ENCODE measurements at places on chromosomes 16 and 17. TPM values are rescaled to one million over a fixed set of nuclear protein-coding genes. Genes with fewer than 3 reads are reported as not detected.

GRCh38 chr17:64171041-64171440 lies 41.1 kb upstream of the ERN1 start:
- DNase-seq: no peak
- H3K36me3 ChIP-seq: no peaks in the 10 kb centered on the region
- no peaks in the 10 kb centered on the region for H3K27me3 ChIP-seq
- H3K4me3 ChIP-seq: no peak overlapping the region

DNA sequence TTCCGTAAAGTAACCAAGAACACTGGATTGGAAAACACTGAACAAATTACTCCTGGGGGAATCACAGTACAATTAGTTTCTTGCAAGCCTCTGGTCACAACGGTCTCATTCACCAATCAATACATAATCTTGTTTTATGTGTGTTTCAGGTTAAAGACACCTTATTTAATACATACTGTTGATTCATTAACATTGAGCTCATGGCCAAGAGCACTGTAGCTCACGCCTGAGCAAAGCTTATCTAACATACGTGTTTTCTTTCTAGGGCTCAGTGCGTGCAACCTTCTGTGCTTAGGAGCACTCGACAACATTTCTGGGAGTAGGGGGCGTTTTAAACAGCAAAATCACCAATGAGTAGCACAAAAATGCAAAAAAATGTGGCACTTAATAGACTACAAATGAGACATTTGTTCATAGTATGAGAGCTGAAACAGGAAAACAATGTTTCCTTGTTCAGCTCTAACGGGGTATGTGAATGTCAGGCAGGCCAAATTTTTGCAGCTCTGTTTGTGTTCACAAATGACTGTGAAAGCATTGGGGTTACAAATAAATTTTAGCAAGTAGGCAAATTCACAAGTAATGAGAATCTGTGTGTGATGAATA lies 206.2 kb downstream of the CNTNAP4 start:
- no peaks in the 10 kb centered on the region for H3K36me3 ChIP-seq
- no peak overlapping the region for H3K27ac ChIP-seq
- no peaks in the 10 kb centered on the region for H3K27me3 ChIP-seq
- no peak overlapping the region for H3K4me3 ChIP-seq

GRCh38 chr17:33234930-33235685 lies 58.0 kb downstream of the ASIC2 start:
- DNase-seq: no peak
- no peaks in the 10 kb centered on the region for H3K27me3 ChIP-seq
- H3K4me1 ChIP-seq: no peaks in the 10 kb centered on the region
- H3K4me3 ChIP-seq: no peak overlapping the region

DNA sequence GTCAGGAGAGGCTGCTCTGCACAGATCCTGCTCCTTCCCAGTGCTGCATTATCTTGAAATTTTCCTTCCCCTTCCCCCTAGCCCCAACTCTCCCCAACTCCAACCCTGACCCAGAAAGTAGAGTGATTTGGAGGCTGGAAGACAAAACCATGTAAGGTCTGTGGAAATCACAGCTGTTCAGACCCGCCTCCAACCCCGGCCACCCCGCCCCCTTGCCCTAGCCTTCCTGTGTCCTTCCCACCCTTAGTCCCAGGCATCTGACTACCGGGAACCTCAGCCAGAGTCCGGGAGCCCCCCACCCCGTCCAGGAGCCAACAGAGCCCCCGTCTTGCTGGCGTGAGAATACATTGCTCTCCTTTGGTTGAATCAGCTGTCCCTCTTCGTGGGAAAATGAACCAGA lies at the start of gene AOC3:
Gene AOC3 (plus strand): TSS at position 246 of the 400 bp plus-strand sequence. CDS start 145 bp downstream, at position 391.
- no peak within 1 kb of the TSS for H3K27ac ChIP-seq
- no peaks in the 10 kb centered on the region for H3K4me1 ChIP-seq
- no peaks in the 10 kb centered on the region for H3K36me3 ChIP-seq
- no peak within 1 kb of the TSS for H3K4me3 ChIP-seq

GRCh38 chr17:77061669-77062068 lies 79.1 kb upstream of the SEC14L1 start:
- H3K36me3 ChIP-seq: no peaks in the 10 kb centered on the region
- H3K4me3 ChIP-seq: no peak overlapping the region
- H3K4me1 ChIP-seq: peaks cover 1% of the 10 kb centered on the region
- no peaks in the 10 kb centered on the region for H3K27me3 ChIP-seq
- H3K27ac ChIP-seq: no peak overlapping the region
- DNase-seq: no peak

DNA sequence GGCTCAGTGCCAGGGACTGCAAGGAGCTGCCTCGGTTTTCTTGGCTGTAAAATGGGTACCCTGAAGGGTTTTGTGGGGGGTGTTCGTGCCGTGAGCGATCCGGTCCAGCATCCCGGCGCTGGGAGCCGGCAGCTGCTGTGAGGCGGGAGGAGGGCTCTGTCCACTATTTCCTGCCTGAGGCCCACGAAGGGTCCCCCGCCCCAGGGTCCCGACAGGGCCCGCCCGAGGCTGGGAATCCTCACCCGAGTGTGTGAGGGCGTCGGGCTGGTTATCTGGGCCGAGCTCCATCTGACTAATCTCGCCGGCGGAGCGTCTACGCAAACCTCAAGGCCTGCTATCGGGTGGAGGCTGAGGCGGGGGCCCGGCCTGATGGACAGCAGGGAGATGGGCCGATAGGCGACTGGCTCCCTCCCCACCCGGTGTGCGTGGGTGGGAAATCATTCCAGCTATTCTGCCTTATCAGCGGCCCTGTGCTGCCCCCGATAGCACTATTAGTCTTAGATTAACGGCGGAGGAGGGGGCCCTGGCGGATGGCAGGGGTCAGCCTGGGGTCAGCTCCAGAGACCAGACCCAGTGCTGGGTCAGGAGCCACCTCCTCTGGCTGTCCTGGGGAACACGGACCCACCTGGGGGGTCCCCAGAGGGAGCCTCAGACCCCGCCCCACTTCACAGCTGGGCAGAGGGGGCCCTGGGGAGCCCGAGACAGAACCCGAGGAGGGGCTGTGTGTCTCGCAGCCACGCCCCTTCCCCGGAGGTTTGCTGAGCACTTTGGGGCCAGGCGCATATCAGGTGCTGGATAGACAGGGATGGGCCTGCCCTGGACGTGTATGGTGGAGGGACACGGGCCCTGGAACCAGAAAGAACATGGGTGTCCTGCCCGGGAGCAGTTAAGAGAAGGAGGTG lies 44.7 kb downstream of the ZFPM1 start:
- DNase-seq: no peak
- H3K27ac ChIP-seq: peak overlapping the region; percentile 88
- no peaks in the 10 kb centered on the region for H3K27me3 ChIP-seq
- H3K4me1 ChIP-seq: peaks cover 5% of the 10 kb centered on the region

The OTOP2 gene
- polyA plus RNA-seq: 0.39 TPM

DNA sequence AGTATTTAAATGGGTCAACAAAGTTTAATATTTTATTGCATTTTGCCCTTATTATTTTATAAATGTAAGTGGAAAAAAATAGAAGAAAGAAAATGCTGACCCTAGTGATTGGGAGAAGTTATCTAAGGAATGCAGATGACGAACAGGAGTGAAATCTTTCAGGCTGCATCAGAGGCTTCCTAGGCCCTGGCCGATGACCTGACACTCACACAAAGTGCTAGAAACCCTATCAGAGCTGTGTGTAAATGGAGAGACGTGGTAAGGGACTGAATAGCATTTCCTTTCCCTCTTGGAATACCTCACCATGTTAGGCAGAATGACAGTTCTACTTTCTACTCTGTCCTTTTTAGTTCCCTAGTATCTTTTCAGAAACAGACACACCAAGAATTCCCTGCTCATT lies 44.9 kb upstream of the CNEP1R1 start:
- no peaks in the 10 kb centered on the region for H3K27me3 ChIP-seq
- H3K4me3 ChIP-seq: no peak overlapping the region
- no peak for DNase-seq
- no peaks in the 10 kb centered on the region for H3K36me3 ChIP-seq
- no peaks in the 10 kb centered on the region for H3K4me1 ChIP-seq

- H3K4me3 ChIP-seq: peak overlapping the region; percentile 92
- peaks cover 15% of the 10 kb centered on the region for H3K4me1 ChIP-seq
- peak overlapping the region; percentile 99 for H3K27ac ChIP-seq
These were observed 813 bp upstream of the THAP11 start for GRCh38 chr16:67841198-67841815.

The NMRAL1 gene
- polyA plus RNA-seq: 53.9 TPM

- no peak overlapping the region for H3K4me3 ChIP-seq
- no peak for DNase-seq
- no peaks in the 10 kb centered on the region for H3K36me3 ChIP-seq
- peaks cover 61% of the 10 kb centered on the region for H3K4me1 ChIP-seq
These were observed 119.9 kb downstream of the CMIP start for GRCh38 chr16:81564421-81564911.

- DNase-seq: no peak
- no peak overlapping the region for H3K4me3 ChIP-seq
- H3K4me1 ChIP-seq: peaks cover 4% of the 10 kb centered on the region
- no peaks in the 10 kb centered on the region for H3K27me3 ChIP-seq
- H3K36me3 ChIP-seq: peaks cover 12% of the 10 kb centered on the region
These were observed 1.4 kb downstream of the JMJD8 start for GRCh38 chr16:682493-683395.

The IL34 gene
- polyA plus RNA-seq: 6.5 TPM

DNA sequence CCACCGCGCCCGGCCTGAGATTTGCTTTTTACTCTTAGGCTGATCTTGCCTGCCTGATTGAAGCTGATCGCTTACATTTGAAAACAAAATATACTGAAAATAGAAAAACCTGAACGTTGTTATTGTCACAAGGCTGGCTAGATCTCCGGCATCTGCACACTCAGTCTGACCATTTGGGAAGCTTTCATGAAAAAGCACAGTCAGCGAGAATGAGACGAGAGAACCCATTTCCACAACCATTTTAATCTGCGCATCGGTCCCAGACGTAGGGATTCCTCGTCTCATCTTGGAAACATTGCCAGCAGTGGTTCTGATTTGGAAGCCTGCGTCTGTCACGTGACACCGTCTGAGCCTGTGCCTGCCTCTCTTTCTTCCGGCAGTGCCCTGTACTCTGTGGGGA lies 20.9 kb downstream of the SPG7 start:
- H3K36me3 ChIP-seq: peaks cover 32% of the 10 kb centered on the region
- DNase-seq: no peak
- no peaks in the 10 kb centered on the region for H3K4me1 ChIP-seq
- H3K27ac ChIP-seq: no peak overlapping the region
- no peaks in the 10 kb centered on the region for H3K27me3 ChIP-seq
- H3K4me3 ChIP-seq: no peak overlapping the region

DNA sequence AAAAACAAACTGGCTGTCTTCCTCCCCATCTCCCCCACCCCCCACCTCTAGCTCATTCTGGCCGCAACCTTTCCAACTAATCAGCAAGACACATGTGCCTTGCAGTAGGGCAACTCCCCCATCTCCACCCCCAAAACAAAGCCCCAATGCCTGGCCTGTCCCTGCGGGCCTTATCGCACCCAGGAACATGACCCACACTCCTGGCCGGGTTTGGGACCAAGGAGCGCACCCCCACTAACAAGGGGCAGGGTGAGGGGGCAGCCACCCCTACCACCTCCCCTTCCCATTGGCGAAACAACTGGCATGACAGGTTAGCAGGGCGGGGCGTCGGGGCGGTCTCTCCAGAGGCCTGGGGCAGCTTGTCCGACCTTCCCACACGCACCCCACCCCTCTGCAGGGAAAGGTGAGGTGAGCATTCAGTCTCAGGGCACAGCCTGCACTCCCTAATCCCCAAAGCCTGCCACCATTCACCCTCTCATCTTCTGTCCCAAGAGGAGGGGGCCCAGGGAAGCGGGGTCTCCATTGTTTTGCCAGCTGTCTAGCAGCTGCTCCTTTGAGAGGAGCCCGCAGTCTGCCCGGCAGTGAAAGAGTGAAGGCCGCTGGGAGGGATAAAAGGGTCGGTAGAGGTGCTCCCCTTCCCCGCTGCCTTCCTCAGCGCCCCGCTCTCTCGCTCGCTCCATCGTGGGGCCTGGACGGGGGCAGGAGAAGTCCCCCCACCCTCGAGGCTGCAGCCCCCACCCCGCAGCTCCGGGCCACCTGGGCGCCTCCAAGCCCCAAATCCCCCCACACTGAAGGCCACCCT lies 765 bp downstream of the MYO18A start:
- no peaks in the 10 kb centered on the region for H3K27me3 ChIP-seq
- H3K36me3 ChIP-seq: no peaks in the 10 kb centered on the region
- peak; percentile 90 for DNase-seq

- H3K4me1 ChIP-seq: no peaks in the 10 kb centered on the region
- no peaks in the 10 kb centered on the region for H3K36me3 ChIP-seq
- no peaks in the 10 kb centered on the region for H3K27me3 ChIP-seq
- DNase-seq: no peak
These were observed 124.6 kb downstream of the TOX3 start for GRCh38 chr16:52422307-52422706.

- no peaks in the 10 kb centered on the region for H3K4me1 ChIP-seq
- peaks cover 19% of the 10 kb centered on the region for H3K27me3 ChIP-seq
- peak; percentile 81 for DNase-seq
- no peak overlapping the region for H3K27ac ChIP-seq
These were observed 4.8 kb downstream of the SRCIN1 start for GRCh38 chr17:38600906-38601305.

The DPEP1 gene
- polyA plus RNA-seq: 319 TPM

The FOXF1 gene
- polyA plus RNA-seq: not detected

DNA sequence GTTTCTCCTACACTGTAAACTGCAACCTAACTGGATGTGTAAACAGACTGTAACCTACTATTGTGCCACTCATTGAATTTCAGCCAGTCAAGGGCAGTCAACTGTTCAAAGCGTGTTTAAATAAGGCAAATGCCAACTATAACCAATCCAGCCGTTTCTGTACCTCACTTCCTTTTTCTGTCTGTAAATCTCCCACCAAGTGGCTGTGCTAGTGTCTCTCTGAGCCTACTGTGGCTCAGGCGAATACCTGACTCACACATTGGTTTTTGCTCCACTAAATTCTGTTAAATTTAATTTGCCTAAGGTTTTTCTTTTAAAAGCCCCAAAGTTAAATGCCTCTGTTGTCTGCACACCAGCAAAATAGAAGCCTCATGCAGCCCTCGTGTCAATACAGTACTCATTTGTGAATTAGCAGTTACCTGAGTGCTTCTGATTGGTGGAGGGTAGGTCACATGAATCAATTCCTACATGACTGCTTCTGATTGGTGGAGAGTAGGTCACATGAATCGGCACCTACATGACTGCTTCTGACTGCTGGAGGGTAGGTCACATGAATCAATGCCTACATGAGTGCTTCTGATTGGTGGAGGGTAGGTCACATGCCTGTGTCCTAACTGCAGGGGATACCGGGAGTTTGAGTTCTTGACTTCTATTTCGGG lies 31.1 kb upstream of the CCR7 start:
- no peak overlapping the region for H3K4me3 ChIP-seq
- no peak for DNase-seq
- no peak overlapping the region for H3K27ac ChIP-seq
- no peaks in the 10 kb centered on the region for H3K36me3 ChIP-seq

GRCh38 chr17:66782851-66783250 lies 52.1 kb upstream of the CACNG5 start:
- H3K27me3 ChIP-seq: no peaks in the 10 kb centered on the region
- no peak overlapping the region for H3K27ac ChIP-seq
- no peak for DNase-seq
- no peaks in the 10 kb centered on the region for H3K4me1 ChIP-seq
- no peak overlapping the region for H3K4me3 ChIP-seq
- peaks cover 5% of the 10 kb centered on the region for H3K36me3 ChIP-seq

Data from small intestine (tissue), 16 donors.